Mammary epithelial cell (primary cell): ENCODE measurements at places on chromosomes 3 and 15.

GRCh38 chr3:107025961-107026360 lies 351.3 kb upstream of the CCDC54 start:
- no peak for DNase-seq

DNA sequence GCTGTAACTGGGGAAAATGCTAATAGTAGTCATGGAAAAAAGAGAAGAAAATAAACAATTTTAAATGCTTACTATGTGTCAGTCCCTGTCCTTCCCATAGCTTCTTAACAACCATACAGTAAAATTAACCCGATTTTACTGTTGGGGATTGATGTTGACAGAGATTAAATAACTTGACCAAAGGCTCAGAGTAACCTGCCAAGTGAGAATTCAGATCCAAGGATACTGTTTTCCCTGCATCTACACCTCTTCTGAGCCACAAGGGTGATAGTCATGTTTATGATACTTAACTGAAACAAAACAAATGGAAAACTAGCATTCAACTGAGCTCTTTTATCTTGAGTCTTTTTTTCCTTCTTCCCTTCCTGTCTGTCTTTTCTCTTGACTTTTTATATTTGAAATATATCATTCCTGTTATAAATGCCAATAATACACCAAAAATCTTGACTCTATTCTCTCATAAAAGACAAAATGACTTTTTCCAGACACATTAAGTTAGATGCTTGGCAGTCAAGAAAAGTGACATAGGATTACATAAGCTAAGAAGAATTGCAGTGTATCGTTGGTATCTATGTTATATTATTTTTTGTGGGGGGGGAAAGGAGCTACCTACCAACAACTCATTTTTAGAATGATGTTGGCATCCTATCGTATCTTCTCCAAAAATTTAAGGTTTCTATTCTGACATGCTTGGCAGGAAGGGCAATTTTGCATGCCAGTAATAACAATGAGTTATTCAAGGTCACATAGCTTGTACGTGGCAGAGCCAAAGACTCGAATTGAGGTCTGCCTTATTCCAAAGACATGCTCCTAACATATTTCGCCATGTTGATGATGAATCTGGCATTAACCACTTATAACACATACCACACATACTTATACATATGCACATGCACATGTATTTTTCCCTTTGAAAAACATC lies 306.6 kb upstream of the KCNH8 start:
- DNase-seq: no peak

DNA sequence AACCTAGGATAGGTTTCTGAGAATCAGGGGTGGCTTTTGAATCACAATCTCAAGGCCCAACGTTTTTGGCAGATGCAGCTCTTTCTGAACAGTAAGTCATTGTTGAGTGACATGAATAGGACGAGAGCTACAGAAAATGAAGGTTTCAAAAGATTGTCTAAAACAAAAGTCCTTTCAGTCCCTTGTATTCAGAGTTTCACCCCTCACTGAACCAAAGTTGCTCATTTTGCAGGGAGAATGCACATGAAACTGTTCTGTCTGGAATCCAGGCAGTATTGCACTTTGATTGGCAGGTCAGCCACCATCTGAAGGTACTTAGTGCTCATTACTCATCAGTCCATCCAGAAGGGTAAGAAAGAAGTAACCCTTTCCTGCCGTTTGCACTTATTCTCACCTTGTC lies 24.1 kb upstream of the RASGRP1 start:
- DNase-seq: peak; percentile 18

DNA sequence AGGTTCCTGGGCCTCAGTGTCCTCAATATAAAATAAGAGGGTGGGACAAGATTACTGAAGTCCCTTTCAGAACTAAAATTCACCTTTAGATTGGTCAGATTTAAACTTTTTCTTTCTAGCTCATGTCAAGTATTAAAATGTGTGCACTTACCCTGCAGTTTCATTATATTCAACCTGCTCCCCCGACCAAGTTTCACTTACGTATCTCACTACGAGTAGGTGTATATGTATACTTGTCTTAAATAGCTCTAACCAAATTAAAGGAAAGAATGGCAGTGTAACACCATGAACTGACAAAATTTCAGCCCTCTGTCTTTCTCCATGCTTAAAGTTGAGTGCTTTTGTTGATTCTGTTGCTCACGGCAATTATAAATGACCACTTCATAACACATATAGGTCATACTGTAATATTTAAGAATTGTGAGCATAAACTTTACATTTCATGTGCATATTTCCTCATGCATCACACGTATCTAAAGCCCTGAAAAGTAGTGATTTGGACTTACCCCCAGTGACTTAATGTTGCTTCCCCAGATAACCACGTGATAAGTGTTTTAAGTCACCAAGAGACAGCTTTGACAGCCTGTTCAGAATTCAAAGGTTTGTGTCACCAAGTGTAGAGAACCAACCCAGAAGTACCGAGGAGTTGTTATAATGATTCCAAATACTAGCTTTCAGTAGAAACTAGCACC lies 70.0 kb downstream of the PGPEP1L start:
- no peak for DNase-seq

- peak; percentile 64 for DNase-seq
Observed at GRCh38 chr3:134291319-134292254, 40.9 kb upstream of the RYK start.

- peak; percentile 91 for DNase-seq
Observed at GRCh38 chr15:70826634-70827033, 27.3 kb downstream of the LARP6 start.

DNA sequence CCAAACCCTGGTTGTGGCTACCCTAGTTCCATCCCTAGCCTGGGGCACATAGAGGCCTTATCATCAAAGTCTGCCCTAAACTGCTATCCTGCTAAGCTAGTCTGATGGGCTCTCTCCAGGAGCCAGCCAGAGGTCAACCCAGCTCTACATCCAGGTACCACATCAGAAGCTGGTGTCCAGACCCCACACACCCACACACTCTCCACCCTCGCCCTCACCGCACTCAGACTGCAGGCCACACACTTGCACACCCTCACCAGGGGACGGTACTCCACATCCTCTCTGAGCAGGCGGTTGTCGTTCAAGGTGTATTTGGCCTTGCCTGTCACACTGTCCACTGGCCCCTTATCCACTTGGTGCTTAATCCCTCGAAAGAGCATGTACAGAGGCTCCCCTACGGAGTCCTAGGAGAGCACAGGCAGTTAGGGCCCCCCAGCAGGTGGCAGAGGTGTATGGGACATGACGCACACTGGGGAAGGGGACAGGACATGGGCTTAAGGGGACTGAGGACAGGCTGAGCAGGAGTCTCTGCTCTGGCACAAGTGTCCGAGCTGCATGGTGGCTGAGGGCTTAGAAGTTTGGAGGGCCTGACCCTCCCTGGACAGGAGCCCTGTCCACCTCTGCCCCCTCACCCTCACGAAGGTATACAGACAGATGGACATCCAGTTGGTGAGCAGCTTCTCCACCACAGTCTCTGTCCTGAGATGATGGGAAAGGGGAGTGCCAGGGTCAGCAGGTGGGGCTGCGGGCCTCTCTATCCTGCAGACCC lies 18.1 kb downstream of the PLXNB1 start:
- no peak for DNase-seq

DNA sequence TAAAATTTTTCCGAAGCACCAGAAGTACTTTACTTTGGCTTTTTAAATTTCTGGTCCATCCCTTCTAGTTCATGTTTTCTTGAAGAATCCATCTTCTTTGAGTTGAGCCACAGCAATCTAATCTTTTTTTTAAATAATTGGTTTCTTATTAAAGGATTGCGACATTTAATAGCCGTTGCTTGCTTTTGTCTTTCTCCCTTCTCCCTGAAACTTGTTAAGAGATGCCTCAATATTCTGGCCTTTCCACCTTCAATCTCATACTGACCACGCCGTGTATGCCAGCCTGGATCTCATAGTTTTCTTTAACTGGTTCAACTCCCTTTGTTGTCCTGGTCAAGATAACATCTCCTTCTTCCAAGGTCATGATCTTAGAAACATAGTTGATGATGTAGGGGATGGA lies 18.4 kb upstream of the RPLP1 start:
- DNase-seq: no peak

GRCh38 chr15:84749111-84749991 lies 959 bp downstream of the ZNF592 start:
- DNase-seq: peak; percentile 15

DNA sequence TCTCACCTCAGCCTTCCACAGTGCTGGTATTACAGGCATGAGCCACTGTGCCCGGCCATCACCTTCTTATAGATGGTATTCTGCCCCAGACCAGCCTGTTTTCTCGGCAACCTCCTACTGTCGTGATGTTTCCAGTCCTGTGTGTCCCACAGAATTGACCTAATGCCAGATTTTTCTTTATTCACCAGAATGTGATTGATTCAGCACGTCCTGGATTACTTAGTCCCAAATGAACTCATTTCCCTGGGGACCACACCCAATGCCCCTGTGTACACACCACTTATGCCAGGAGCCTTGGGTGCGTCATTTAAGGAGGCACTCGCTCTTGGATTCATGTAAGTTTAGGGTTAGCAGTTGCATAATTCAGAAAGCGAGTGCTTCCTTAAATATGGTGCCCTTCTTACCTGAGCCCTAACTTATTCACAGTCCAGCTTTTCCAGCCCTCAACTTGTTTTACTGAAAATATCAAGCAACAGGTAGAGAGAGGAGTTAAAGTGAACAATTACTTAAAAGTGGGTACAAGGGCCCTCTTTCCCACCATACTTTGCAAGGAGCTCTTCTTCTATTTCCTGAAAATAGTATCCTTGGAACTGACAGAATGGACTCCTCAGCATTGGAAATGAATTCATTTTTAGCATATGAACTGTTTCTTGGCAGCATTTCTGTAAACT lies 64.6 kb upstream of the UBE2E1 start:
- peak; percentile 96 for DNase-seq

GRCh38 chr15:79027532-79028410 lies 62.8 kb downstream of the RASGRF1 start:
- DNase-seq: no peak

DNA sequence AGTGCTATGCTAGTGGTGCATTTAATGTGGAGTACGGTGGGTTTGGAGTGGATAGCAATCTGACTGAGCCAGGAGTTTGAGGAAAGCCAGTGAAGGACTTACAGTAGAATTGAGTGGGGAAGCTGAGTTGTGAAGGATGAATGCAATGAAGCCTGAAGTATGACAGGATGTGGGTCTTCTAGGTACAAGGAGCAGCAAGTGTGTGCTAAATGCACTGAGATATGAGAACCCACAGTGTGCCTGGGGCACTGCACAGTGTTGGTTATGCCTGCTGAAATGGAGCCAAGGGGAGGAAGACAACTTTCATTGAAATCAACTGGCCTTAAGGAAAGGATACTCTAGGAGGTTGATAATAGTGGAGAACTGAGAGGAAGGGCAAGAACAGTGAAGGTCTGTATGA lies 105.5 kb upstream of the MRPL3 start:
- no peak for DNase-seq

DNA sequence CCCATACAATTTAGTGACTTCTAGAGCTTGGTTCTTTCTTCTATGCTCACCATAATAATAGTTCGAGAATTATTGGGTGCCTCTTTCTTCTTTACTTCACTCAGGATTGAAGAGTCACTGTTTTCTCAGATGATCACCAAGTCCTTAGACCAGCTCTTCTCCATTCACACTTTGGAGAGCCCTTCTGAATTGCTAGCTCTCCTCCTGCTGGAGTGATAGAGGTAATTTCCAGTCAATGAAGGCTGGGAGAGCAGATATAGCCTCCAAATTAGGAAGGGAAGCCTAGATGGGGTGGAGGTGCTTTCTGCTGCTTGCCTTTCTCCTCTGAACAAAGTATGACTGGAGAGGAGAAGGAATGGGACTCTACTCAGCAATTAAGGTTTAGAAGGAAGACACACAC lies 10.7 kb upstream of the BBX start:
- no peak for DNase-seq

DNA sequence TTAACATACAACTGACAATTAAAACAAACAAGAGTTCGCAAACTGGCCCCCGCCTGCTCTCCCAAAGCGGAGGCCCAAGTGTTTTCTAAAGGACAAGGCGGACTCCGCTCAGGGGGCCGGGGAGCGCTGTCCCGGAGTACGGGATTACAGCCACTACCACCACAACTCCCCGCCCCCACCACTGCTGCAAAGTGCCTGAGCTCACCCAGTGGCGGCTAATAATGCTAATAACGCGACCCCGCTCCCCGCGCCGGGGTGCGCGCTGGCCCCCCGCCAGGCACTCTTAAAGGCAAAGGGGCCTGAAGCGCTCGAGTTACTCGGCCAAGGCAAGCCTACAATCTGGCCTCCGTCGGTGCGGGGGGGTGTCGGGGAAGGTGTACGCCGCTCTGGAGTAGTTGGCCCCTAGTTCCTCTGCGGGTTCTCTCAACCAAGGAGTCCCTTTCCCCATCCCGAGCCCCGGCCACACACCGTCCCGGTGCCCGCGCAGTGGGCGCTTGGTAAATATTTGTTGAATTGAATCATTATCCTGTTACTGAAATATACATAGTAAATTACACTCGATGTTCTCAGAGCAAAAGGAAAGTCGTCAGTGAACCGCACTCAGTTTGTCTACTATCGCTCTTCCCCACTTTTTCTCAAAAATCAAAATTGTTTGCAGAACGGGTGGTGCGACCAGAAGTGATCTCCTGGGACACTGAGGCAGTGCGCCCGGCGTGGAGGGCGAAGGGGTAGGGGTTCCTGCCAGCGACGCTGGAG lies 827 bp downstream of the WNT5A start:
- DNase-seq: peak; percentile 49

- DNase-seq: no peak
Observed at GRCh38 chr3:78338405-78338804, 1298.5 kb downstream of the ROBO2 start.

- DNase-seq: no peak
Observed at GRCh38 chr3:144931590-144931989, 960.0 kb downstream of the DIPK2A start.

DNA sequence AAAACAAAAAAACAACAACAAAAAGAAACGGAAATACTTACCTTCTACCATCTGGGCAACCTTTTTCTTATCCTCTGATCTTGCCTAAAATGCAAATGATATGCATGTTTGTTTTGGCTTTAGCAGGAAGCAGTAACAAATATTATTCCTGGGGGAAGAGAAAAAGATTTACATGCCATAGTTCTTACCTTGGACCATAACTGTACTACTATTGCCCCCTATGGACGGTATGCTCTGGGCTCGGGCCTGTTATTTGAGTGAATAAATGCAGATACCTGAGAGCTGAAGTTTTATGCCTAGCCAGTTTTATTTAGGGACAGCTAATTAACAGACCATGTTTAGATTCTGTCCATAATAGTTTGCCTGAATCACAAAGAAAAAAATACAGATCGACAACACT lies 12.6 kb upstream of the STARD5 start:
- DNase-seq: peak; percentile 32

- no peak for DNase-seq
Observed at GRCh38 chr3:54014067-54014466, 108.3 kb upstream of the CACNA2D3 start.

DNA sequence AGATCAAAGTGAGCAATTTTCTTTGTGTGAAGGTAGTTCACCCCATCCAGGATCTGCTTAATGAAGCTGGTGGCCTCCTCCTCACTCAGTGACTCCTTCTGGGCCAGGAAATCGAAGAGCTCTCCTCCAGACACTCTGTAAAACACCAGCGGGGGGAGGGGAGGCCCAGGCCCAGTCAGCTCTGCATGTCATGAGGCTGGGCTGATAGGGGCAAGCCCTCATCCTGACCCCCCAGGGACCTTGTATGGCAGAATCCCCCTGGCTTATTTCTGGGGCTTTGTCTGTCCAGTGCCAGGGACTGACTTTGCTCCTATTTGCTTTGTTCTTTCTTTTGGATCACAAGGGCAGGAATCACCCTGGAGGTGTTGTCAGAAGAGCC lies 74.9 kb downstream of the DAPK2 start:
- DNase-seq: no peak
